Uterus (tissue), 4 donors: ENCODE measurements at places on chromosomes 7 and 10. TPM values are rescaled to one million over a fixed set of nuclear protein-coding genes. Genes with fewer than 3 reads are reported as not detected.
A peak's percentile ranks its signal among the peaks of the same experiment; 100 is the strongest.

- no peak for DNase-seq
Measured at GRCh38 chr10:33715303-33715975, 381.0 kb upstream of the NRP1 start.

GRCh38 chr7:3682028-3682710 lies 381.1 kb downstream of the SDK1 start:
- DNase-seq: no peak

DNA sequence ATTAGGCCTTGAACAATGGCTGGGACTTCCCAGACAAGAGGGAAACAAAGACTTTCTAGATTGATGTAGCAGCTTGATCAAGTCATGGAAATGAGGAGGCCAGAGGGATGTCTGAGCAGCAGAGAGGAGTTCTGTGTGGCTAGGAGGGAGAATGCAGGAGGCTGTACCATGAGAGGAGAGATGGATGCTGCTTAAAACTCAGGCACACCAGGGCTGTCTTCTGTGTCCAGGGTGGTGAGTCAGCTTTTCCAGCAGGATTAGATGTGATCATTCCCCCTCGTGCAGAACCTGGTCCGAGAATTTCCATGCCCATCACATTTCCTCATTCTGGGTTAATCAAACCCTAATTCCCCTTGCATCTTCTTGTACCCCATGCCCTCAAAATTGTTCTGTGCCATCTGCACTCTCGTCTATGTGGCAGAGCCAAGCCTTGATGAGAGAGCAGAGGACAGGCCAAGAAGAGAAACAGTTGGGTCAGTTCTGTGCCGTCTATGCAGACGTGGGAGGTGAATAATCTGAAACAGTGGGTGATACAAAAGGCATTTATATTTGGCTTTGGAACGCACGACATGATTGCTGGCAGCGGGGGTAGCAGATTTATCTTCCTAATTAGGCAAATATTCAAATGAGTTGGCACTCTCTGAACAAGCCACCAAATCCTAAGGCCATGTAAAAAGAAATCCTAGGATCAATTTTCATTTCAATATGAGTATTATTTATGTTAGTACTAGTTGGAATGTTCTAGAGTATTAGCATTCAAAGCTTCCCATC lies 160.7 kb downstream of the TMEM178B start:
- DNase-seq: no peak

DNA sequence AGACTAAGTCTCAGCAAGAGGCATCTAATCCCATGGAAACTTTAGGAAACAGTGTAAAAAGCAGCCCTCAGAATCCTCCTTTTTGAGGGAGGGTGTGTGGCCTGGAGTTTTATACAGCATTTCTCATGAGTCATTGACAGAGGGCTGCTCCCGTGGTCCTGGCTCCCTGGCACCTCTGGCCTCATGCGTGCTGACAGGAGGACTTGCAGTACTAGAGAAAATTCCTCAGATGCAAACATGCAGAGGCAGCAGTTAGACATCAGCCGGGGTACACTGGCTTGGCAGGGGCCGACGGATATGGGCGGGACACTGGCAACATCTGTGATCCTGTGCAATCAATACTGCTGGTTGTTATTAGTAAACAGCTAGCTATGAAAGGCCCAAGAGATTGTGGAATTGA lies 925.1 kb upstream of the CELF2 start:
- no peak for DNase-seq

DNA sequence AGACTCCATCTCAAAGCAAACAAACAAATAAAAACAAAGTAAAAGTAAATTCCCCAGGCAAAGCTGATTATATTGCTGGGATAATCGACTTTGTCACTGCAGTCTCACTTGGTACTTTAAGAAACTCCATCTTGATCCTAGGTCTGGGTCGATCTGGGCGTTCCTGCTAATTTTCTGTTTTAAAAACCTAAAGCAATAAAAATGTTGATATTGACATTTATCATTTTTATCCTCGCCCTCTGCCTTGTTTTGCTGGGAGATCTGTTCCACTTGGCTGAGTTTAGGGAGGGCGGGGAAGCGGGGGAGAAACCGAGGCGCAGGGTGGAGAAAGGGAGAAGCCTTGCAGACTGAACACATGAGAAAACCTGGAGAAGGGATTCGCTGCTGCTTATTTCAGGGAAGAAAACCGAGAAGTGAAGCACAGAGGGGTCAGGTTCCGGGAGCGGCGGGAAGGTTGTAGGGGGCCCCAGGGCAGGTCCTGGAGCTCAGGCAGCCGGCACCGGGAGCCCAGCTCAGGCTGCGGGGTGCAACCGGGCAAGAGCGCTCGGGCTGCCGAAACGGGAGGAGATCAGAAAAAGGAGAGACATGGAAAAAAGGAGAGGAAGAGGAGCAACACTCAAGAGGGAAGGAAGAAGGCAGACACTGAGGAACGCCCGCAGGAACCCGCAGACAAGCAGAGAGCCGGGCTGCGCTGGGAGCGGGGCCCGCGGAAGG lies 27.3 kb upstream of the KMT2C start:
- DNase-seq: peak; percentile 67

DNA sequence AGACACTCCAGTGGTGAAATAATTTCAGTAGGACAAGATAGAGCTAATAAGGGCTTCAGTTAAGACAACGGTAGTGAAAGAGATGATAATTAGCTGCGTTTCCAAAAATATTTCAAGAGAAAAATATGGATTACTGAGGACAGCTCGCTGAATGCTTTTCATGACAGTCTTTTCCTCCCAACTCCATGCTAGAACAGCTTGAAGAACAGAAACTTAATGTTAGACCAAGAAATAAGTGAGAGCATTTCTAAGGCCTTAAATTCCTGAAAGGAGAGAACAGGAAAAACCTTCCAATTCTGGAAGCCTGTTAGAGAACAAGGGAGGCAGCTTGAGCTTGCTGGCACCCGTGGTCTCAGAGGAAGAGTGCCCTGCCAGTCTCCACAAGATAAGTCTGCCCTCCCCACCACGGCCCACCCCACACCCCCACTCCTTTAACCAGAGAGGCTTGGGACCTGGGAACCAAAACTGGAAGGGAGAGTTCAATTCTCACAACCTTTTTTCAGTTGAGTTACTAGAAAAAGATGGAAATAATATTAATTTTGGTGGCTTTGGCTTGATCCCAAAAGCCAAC lies 1148.0 kb upstream of the CELF2 start:
- no peak for DNase-seq

GRCh38 chr7:44087911-44088838 lies 5.8 kb upstream of the POLM start:
- peak; percentile 81 for DNase-seq

DNA sequence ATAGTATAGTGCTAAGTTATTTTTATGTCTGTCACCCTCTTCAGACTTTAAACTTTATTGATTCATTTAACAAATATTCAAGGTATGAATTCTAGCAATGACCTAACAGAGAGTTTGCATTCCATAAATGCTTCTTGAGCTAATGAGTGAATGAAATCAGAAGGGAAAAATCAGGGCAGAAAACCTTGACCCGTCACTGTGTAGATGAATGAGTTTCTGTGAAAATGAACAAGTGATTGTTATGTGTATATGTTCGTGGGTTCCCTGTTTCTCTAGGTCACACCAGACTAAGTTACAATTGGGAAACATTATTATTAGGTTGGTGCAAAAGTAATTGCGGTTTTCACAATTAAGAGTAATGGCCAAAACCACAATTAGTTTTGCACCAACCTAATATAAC lies 30.1 kb downstream of the APBB1IP start:
- no peak for DNase-seq

The ZNF789 gene
- 15.6 TPM for total RNA-seq

The HOXA11 gene
- total RNA-seq: 63.5 TPM

DNA sequence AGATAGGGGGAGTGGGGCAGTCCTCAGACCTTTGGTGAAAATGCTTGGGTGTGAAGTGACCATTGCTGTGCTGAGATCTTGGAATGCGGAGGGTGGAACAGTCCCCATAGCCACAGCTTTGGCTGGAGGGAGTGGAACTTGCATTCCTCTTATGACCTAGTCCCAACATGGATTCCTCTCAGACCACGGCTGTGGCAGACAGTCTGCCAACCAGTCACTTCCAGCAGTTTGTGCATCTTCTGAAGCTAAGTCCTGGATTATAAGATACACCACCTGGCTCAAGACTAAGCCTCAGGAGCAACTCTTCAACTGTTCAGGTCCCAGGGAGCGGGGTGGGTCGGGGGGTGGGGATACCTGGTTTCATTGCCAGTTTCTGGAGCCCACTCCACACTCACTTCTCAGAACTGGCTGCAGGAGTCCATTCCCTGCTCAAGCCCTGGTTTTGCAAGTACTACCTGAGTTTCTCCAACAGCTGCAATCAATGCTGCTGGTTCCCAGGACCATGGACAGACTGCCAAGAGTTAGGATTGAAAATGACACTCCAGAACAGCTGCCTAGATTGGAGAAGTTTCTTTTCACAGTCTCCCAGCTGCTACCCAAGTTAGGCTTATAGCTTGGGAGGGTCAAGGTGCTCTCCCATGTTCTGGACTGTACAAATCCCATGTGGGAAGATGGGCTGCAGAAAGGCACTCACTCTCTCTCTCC lies 29.1 kb upstream of the DGKB start:
- DNase-seq: no peak

GRCh38 chr7:83339907-83340306 lies 177.2 kb upstream of the PCLO start:
- DNase-seq: no peak

DNA sequence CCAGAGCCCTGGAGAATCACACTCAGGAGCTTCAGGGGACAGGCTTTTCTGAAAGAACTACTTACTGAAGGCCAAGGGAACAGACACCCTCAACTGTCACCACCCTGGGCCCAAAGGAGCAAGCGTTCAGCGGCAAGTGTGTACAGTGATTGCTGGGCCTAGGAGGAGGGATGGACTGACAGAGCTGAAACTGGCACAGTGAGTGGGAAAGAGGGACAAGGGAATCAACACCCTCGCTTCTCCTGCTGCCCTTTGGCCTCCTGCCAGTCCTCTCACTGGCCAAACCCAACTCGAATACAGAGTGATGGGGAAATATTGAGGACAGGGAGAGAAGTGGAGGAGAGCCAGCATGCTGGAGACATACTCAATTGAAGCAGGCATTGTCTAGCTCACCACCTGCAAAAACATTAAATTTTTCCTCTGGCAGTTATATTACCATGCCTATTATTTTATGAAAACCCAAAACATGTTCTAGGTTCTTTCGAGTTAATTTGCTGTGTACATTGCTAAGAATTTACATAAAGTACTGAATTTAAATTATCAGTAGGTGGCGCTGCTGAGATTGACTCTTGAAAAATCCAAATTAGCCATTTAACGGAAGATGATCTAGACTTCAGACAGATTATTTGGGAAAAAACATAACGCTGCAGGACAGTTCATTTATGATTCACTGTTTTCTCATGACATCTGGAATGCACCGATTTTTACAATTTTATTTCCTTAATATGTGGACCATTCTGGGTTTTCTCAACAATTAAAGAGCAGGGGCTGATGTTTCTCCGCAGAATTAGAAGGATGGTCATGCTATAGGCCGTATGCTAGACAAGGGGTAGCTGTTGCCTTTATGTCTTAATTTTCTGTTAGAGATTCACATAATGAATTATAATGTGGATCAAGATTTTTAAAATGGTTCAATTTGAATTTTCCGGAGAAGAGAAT lies 14.7 kb upstream of the TMEM236 start:
- DNase-seq: no peak

GRCh38 chr10:7184660-7185366 lies 226.0 kb downstream of the SFMBT2 start:
- no peak for DNase-seq

The EIF5AL1 gene
- not detected for total RNA-seq

GRCh38 chr7:22601812-22602565 lies 102.0 kb upstream of the STEAP1B start:
- DNase-seq: peak; percentile 33

The FGL2 gene
- total RNA-seq: 20.9 TPM

- no peak for DNase-seq
Measured at GRCh38 chr10:27197980-27198620, 42.5 kb downstream of the ACBD5 start.

DNA sequence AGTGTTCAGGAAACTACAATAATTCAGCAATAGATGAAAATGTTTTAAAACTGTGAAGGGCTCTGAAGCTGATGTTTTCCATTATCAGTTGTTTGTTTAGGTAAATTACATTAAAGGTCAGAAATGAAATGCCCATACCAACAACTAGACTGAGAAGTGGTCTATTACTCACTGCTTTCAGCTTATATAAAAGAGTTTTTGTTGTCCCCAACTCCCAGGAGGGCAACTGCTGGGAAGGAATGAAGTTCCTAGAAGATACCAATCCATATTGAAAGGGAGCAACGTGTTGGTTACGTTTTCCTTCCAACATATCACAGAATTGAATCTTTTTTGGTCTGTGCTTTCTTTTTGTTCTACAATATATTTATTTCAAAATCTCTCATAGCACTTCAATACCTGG lies 330.6 kb upstream of the LRRN3 start:
- DNase-seq: no peak

The ACSL5 gene
- total RNA-seq: 12.5 TPM

The LIPJ gene
- total RNA-seq: 1.2 TPM

The ATOH7 gene
- total RNA-seq: not detected

The RELN gene
- total RNA-seq: 2.9 TPM

The ACBD5 gene
- 12.8 TPM for total RNA-seq

DNA sequence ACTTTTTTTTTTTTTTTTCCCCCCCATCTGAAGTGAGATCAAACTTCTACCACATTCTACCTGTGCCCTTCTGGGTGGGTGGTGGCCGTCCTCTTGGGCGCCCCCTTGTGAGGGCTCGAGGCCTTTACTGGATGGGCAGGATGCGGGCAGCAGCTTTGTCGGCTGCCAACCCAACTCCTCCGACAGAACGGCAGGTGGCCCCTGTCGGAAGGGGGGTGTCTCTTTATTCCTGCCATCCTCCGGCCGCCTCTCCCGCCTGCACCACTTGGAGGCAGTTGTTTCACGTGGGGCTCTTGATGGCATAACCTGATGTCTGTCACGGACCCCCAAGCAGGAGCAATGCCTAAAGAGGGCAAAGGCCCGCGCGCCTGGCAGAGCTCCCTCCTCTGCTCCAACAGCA lies 31.0 kb downstream of the AMZ1 start:
- DNase-seq: no peak

The GBX1 gene
- 0.41 TPM for total RNA-seq

The STEAP1B gene
- not detected for total RNA-seq

The CHN2 gene
- total RNA-seq: 22.9 TPM

DNA sequence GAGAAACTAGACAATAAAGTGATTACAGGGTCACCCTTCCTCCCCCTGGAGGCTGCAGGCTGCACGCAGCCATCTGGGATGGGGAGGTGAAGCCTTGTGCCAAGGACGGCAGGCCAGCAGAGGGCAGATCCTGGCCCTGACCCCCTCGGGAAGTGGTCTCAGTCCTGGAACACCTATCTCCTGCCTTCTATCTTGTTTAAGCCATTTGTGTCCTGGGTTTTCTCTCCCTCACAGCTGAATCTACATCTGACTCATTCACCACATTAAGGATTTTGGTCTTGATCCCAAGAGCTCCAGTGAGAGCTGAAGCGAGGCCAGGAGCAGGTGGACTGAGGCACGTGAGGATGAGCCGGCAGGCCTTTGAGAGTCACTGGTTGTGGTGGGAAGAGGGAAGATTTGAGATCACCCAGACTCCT lies 16.4 kb upstream of the PARP12 start:
- DNase-seq: peak; percentile 54

The HOXA9 gene
- 19.7 TPM for total RNA-seq

The DMBT1 gene
- under 0.01 TPM for total RNA-seq

The GRM3 gene
- not detected for total RNA-seq
